ENCODE measurements at places on chromosomes 6 and 20. TPM values are rescaled to one million over a fixed set of nuclear protein-coding genes. Genes with fewer than 3 reads are reported as not detected.
A peak's percentile ranks its signal among the peaks of the same experiment; 100 is the strongest.

DNA sequence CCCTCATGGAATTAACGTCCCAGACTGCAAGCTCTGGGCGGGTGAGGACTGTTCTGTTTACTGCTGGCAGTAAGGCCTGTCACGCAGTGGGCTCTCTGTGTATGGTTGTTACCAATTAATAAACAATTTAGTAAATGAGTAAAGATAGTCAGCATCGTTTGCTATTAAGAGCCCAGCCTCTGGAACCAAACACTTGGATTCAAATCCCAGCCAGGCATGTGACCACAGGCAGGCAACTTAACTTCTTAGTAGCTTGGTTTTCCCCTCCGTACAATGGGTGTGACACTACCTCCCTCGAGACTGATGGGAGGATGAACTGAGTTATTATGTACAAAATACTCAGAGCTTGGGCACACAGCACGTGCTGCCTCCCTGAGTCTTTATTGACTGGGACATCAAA, 137.7 kb upstream of the ARMC2 start:
- DNase-seq = no peak

DNA sequence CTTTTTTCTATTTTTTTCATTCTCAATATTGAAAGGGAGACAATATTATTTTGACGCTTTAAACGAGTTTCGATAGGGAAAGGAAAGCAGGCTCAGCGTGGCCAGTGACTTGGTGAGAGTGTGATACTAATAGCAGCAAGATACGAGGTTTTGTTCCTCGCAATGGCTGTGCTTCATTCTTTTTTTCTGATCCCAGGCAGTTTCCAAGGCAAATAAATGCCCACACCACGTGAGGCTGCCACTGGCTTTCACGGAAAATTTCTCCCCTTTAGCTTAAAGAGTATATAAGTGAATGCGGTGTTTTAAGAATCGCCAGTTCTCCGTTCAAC, 196.4 kb upstream of the ZNF184 start:
- no peak for DNase-seq

- DNase-seq = peak; percentile 21
Observed at GRCh38 chr20:23061734-23062561, 12.5 kb upstream of the THBD start.

DNA sequence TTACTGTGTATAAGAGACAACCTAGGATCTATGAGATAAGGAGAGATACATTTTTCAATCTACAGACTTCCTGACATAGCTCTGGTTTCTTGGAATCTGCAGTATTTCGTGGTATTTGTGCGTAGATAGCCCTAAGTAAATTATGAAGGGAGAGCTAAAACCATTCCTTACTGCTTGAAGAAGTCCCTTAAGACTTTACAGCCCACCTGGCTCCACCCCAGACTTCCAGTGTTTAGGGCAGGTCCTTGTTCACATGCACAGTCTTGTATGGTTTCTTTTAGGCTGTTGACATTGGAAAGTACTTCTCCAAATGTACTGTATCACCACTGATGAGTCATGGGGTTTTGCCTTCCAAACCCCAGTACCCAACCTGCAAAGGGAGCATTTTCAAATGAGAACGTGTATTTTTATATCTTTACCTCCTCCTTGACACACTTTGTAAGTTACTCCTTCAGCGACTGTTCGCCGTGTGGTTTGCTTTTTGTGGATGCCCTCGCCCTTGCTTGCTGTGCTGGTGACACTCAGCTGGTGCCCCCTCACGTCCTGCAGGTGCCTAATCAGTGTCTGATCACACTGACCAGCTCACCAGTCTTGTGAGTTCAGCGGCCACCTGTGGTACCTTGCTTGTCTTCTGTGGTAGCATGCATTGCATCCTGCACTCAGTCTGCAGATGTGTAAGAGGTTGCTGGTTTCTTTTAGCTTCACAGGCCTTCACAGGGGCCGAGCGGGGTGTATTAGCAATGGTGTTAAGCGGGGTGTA, 73.3 kb downstream of the IGF2R start:
- no peak for DNase-seq

GRCh38 chr6:44730771-44731391, 343.4 kb downstream of the CDC5L start:
- peak; percentile 39 for DNase-seq

GRCh38 chr20:64077094-64077493, 2.2 kb downstream of the RGS19 start:
- no peak for DNase-seq

DNA sequence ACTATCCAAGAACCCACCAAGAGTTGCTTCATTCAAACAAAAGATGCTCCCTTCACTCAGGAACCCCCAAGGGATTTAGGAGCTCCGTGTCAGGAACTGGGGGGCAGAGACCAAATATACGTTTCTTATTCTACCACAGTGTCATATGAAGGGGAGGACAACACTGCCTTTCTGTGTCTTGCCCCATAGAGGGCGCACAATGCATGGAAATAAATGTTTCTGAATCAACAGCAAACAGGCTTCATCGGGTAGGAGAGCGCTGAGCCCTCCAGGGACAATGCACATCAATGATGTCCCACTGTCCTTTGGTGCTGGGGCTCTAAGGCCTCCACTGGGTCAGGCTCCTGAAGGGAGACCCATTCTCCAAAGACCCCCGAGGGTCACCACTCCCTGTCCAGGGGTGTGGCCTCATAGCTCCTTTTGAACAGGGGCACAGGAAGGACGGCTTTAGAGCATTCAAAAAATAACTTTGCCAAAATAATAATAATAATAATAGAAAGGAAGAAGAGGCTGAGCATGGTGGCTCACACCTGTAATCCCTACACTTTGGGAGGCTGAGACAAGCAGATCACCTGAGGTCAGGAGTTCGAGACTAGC, 31.1 kb downstream of the PLG start:
- DNase-seq = no peak

GRCh38 chr6:14997507-14997906, 248.4 kb upstream of the JARID2 start:
- no peak for DNase-seq

- no peak for DNase-seq
Observed at GRCh38 chr6:123089226-123089625, 93.2 kb downstream of the CLVS2 start.

DNA sequence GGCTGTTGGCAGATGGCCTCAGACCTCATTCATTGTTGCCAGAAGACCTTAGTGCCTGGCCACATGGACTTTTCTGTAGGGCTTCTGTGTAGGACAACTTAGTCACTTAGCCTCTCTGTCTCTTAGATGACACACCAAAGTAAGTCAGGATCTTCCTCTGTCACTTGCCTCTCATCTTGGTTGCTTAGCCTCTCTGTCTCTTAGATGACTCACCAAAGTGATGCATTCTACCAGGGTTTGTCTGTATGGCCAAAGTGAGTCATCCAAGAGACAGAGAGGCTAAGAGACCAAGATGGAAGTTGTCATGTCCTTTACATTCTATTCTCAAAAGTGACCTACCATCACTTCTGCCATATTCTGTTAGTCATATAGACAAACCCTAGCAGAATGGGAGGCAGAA, 255.9 kb upstream of the DEFB112 start:
- no peak for DNase-seq

DNA sequence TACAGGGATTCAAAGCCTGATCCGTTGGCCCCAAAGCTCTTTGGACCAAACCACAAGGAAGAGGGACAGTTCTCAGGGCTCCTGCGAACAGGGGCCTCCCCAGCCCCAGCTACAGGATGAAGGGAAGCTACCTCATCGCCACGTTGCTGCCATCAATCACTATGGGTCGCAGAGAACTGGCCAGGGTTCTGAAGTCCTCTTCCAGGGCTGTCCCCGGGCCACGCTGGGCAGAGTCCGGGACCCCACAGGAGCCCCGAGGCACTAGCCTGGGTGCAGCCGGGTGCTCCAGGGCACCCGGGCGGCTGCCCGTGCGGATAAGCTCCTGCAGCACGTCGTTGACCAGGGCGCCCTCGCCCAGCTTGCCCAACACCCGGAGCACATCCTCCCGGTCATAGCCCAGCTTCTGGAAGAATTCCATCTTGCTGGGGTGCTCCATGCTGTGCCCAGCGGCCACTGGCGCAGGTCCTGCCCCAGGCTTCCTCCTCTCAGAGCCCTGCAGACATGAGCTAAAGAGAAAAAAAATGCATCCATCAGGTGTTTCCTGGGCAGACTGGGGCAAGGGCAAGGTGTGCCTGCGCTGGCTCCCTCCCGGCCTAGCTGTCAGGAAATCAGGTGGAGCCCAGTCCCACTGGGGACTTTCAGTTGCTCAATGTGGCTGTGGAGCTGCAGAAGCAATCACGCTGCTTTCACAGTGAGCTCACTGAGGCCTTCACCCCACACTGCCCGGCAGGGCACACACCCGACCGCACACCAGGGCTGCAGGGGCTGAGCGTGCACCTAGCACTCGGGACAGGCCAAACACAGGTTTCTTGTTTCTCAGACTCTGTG, 10.5 kb downstream of the ZC3H12D start:
- DNase-seq = no peak

DNA sequence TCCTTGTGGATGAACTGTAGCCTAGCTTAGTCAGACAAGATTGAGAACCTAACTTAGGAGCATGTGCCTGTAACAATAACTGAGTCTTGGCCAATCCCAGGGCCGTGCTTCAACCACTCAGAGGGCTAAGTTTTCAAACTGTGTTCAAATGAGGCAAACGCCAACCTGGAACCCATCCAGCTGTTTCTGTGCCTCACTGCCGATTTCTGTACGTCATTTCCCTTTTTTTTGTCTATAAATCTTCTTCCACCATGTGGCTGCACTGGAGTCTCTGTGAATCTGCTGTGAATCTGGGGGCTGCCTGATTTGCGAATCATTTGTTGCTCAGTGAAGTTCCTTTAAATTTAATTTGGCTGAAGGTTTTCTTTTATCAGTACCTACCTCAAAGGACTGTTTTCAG, 115.0 kb upstream of the CHD6 start:
- DNase-seq = no peak

GRCh38 chr6:31112478-31112877, at the start of gene C6orf15:
Gene C6orf15 (minus strand): TSS chr6:31112575. CDS start chr6:31112555, 20 bp downstream.
- no peak for DNase-seq

DNA sequence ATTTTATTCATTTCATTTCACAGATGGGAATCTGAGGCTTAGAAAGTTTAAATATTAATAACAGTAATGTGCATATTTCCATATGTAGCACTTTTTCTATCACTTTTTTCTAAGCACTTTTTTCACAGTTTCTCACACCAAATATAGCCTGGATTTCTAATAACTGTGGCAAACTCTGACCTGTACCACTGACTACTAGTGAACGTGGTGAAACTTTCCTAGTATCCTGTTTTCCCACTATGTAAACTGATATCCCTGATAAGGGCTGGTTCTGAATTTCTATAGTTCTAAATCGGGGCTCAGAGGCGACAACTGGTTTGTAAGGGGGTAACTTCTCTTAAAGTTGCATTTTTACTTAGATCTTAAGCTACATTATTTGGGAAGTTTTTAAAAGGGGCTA, 32.6 kb downstream of the MAP7 start:
- DNase-seq = no peak

GRCh38 chr6:17197607-17198006, 83.6 kb upstream of the RBM24 start:
- DNase-seq = no peak

- DNase-seq = no peak
Observed at GRCh38 chr20:18805881-18806280, 7.7 kb upstream of the SCP2D1 start.

DNA sequence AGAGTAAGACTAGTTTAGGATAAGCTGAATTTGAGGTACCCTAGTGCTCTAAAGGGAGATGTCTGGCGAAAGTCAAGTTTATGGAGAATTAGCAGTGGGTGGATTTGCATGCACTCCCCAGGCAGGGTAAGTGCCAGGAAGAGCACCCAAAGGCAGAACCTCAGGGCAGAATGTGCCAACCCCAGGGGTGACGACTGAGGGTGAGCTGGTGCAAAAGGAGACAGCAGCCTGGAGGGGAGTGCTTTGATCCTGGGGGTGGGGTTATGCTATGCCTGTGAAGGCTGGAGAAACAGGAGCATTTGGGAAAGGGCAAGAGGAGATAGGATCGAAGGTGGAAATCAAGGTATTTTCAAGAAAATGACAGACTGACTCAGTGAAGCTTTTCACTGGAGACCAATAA, 208.5 kb upstream of the PDE10A start:
- no peak for DNase-seq

DNA sequence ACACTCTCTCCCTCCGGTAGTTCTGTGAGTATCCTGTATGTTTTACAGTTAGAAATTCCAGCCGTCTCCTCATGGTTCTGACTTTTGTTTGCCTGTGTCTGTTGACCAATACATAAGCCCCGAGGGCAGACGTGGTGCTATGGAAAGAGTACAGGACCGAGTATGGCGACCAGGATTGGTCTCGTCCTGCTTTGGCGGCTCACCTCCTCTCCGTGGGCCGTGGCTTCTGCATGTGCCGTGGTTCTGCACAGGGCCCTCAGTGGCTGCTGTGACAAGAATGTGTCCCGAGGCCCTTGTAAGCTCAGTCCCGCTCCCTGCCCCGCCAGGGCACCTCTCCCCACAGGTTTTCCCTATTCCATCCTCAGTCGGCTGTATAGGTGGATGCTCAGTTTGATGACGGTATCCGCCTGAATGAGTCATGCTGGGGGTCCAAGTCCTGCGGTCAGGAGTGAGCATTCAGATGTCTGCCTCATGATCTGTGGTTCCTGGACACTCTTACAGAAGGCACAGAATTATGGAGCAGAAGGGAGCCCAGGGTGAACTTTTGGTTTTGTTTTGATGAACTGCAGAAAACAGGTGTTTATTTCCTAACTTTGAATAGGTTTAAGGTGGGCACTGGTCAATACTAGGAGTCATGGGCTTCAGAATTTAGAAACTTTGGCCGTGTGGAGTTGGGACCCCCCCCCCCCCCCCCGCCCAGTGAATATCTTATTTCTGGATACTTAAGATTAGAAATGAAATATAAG, 1.2 kb downstream of the ARFGAP1 start:
- peak; percentile 47 for DNase-seq

- DNase-seq = no peak
Observed at GRCh38 chr6:34526241-34526972, 29.7 kb downstream of the SPDEF start.

DNA sequence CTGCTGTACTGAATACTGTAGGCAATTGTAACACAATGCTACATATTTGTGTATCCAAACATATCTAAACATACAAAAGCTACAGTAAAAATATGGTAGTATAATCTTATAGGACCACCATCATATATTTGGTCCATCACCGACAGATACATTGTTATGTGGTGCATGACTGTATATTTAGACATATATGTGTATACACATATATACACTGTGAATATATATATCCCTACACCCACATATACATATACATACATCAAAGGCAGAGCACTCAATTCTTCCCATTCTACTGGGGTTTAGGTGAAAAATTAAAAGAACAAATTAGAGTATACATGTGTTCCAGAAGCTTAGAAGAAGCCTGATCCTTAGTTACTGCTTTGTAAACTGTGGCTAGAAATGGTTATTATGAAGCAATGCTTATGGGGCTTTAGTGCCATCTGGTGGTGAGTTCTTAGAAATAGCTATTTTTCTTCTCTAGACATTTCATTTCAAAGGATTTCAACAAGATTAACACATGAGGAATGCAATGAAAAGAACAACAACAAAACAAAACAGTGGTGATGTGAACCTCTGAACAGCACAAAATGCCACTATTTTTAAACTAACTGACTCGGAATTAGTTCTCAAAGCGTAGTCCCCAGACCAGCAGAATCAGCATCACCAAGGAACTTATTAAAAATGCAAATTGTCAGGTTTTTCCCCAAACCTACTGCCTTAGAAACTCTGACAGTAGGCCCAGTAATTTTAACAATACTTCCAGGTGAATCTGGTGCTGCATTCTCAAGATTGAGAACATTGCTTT, 38.0 kb downstream of the PKHD1 start:
- no peak for DNase-seq

Gene HECA
- polyA plus RNA-seq = 8.4 TPM

Gene MOG
- polyA plus RNA-seq = not detected

Gene TMEM74B
- not detected for polyA plus RNA-seq

Gene MROH8
- polyA plus RNA-seq = 2.5 TPM

Gene ADAM33
- polyA plus RNA-seq = 16.3 TPM

Gene SPATS1
- not detected for polyA plus RNA-seq

Gene FAM210B
- 72.6 TPM for polyA plus RNA-seq
